Activated CD4-positive, alpha-beta memory T cell treated with anti-CD3 and anti-CD28 coated beads for 36 hours (primary cell): ENCODE measurements at places on chromosomes 2 and 18.

DNA sequence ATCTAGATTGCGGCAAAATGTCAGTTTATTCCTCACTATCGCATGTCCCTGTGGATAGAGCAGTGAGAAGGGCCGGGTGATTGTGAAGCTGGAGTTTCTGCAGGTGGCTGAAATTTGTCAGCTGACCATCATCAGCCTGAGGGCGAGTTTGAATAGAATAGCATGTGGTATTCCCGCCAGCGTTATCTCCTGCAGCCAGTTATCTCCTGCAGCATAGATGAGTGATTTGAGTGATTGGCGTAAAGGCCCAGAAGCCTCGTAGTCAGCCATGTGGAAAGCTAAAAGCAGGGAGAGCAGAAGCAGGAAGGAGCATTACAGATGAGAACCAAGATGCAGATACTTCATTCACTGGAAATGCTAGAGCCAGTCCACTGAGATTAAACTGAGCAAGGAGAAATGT lies 65.5 kb downstream of the CABLES1 start:
- peaks cover 5% of the 10 kb centered on the region for H3K4me1 ChIP-seq
- no peak for DNase-seq
- no peak overlapping the region for H3K27ac ChIP-seq
- H3K4me3 ChIP-seq: no peak overlapping the region
- peaks cover 16% of the 10 kb centered on the region for H3K27me3 ChIP-seq

DNA sequence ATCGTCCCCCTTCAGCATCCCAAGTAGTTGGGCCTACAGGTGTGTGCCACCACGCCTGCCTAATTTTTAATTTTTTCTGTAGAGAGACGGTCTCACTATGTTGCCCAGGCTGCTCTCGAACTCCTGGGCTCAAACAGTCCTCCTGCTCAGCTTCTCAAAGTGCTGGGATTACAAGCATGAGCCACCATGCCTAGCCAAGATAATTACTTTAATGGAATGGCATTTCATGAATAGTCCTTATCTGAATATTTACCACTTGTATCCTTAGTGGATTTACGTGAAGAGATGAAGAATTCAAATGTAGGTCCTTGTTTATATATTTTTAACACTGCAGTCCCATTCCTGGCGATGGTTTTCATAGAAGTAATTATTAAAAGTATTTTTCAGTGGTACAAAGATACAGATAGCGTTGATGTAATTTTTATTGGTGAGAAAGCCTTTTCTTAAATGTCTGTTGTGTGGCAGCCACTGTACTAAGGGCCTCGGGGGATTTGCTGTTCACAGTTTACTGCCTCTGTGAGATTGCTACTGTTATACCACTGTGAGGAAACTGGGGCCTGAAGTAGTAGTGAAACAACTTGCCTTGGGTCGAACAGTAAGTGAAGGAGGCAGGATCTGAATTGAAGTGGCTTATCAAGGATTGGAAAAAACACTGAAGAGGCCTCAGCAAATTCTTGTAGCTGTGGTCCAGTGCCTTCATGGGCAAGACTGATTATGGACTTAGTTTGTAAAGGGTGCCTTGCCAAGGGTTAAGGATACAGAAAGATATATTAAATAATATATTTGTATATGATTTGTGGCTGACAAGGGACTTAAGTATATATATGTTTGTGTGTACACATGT lies 151.2 kb downstream of the PRPF40A start:
- no peak overlapping the region for H3K4me3 ChIP-seq
- no peaks in the 10 kb centered on the region for H3K36me3 ChIP-seq
- DNase-seq: no peak

- no peaks in the 10 kb centered on the region for H3K36me3 ChIP-seq
- peaks cover 5% of the 10 kb centered on the region for H3K4me1 ChIP-seq
- H3K27ac ChIP-seq: peak overlapping the region; percentile 79
- DNase-seq: peak; percentile 40
- H3K4me3 ChIP-seq: no peak overlapping the region
Measured at GRCh38 chr2:20595439-20596192, 55.3 kb downstream of the HS1BP3 start.

- DNase-seq: no peak
- no peak overlapping the region for H3K27ac ChIP-seq
- H3K36me3 ChIP-seq: no peaks in the 10 kb centered on the region
- no peak overlapping the region for H3K4me3 ChIP-seq
Measured at GRCh38 chr2:60337142-60337497, 216.3 kb downstream of the BCL11A start.

DNA sequence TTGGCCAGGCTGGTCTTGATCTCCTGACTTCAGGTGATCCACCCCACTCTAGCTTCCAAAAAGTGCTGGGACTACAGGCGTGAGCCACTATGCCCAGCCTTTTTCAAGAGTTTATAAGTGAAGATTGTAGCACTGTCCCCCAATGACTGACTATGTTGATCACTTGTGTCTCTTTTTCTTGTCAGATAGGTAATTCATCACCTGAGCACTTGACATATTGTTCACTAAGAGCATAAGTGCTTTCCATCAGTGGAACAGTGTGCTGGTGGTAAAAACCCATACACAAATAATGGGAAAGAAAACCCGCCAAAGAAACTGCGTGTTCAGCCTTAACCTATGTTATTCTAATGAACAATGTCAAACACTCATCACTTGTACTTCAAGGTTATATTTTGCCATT lies 414.4 kb upstream of the CDH7 start:
- no peak overlapping the region for H3K4me3 ChIP-seq
- no peak for DNase-seq
- no peaks in the 10 kb centered on the region for H3K36me3 ChIP-seq
- no peak overlapping the region for H3K27ac ChIP-seq
- no peaks in the 10 kb centered on the region for H3K27me3 ChIP-seq
- H3K4me1 ChIP-seq: no peaks in the 10 kb centered on the region

- no peaks in the 10 kb centered on the region for H3K4me1 ChIP-seq
- no peaks in the 10 kb centered on the region for H3K27me3 ChIP-seq
- DNase-seq: no peak
Measured at GRCh38 chr18:28760299-28760698, 583.4 kb upstream of the CDH2 start.

- H3K4me1 ChIP-seq: peaks cover 26% of the 10 kb centered on the region
- no peak overlapping the region for H3K4me3 ChIP-seq
- DNase-seq: no peak
Measured at GRCh38 chr2:176136374-176137251, 7.1 kb downstream of the HOXD8 start.

- no peaks in the 10 kb centered on the region for H3K27me3 ChIP-seq
- no peak for DNase-seq
- peaks cover 17% of the 10 kb centered on the region for H3K36me3 ChIP-seq
- H3K4me3 ChIP-seq: no peak overlapping the region
- H3K27ac ChIP-seq: no peak overlapping the region
- no peaks in the 10 kb centered on the region for H3K4me1 ChIP-seq
Measured at GRCh38 chr2:127954857-127955256, 69.1 kb upstream of the AMMECR1L start.

GRCh38 chr2:73343992-73344391 lies 41.6 kb upstream of the ALMS1 start:
- H3K4me3 ChIP-seq: no peak overlapping the region
- no peaks in the 10 kb centered on the region for H3K36me3 ChIP-seq
- no peaks in the 10 kb centered on the region for H3K27me3 ChIP-seq
- H3K4me1 ChIP-seq: no peaks in the 10 kb centered on the region
